ENCODE measurements at places on chromosomes 2 and 18. TPM values are rescaled to one million over a fixed set of nuclear protein-coding genes. Genes with fewer than 3 reads are reported as not detected.

The POTEF gene
- not detected for total RNA-seq

The IL36G gene
- not detected for total RNA-seq

The SOCS6 gene
- 1.2 TPM for total RNA-seq

The CFC1 gene
- total RNA-seq, result not detected

The FSIP2 gene
- total RNA-seq, result 0.38 TPM

The LYPD6B gene
- total RNA-seq, result not detected

All from CD8-positive, alpha-beta T cell (primary cell).